ENCODE measurements at places on chromosomes 5 and 9.

- no peak for DNase-seq
Observed at GRCh38 chr5:125093776-125094175, 347.3 kb upstream of the ZNF608 start.

- no peak for DNase-seq
Observed at GRCh38 chr5:19874811-19875210, 113.2 kb downstream of the CDH18 start.

DNA sequence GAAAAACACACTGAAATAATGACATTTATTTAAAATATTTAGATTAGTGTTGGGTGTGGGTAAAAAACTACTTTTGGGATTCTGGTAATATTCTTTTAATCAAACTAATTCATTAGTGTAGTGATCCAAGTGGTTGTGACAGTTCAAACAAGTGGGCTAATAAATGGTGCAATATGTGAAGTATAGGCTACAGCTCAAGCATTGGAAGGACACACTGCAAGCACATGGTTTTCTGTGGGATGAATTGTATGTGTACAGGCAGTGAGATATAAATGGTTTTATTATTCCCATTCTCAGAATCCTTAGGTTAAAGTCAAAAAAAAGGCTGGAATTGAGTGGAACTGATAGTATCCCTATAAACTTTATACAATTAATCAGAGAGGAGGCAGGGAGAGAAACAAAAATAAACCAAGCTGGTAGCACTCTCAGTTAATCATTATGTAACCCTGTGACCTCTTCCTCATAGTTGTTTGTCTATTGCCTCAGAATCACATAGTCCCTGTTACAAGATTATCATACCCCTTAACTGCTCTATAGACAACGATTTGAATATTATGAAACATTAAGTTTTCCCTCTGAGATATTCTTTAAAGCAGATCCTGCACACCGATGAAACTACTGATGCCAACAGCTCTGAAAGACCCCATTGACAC lies 1755.4 kb upstream of the ACO1 start:
- DNase-seq, result no peak

- no peak for DNase-seq
Observed at GRCh38 chr5:169223595-169223953, 77.4 kb downstream of the SLIT3 start.

GRCh38 chr5:158064334-158065123 lies 205.6 kb upstream of the CLINT1 start:
- DNase-seq, result no peak

GRCh38 chr9:16205455-16205854 lies 652.6 kb downstream of the CCDC171 start:
- DNase-seq, result no peak

GRCh38 chr9:99035313-99035712 lies 69.6 kb upstream of the TGFBR1 start:
- DNase-seq, result no peak

- no peak for DNase-seq
Observed at GRCh38 chr5:59209758-59210359, 627.0 kb downstream of the RAB3C start.

DNA sequence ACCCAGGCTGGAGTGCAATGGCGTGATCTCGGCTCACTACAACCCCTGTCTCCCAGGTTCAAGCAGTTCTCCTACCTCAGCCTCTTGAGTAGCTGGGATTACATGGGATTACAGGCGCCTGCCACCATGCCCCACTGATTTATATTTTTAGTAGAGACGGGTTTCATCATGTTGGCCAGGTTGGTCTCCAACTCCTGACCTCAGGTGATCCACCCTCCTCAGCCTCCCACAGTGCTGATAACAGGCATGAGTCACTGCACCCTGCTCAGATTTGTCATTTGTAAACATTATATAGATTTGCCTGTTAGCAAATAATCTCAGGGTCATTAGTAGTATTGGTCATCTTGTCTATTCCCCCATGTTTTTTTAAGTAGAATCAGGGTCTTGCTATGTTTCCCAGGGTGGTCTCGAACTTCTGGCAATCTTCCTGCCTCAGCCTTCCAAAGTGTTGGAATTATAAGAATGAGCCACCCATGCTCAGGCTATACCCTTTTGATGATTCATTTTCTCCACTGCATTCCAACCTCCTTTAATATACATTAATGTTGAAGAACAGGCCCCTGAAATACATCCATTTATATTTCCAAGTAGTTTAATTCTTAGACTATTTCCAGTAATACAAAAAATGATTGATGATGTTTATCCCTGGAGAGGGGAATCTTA lies 17.3 kb downstream of the CENPH start:
- no peak for DNase-seq
